ENCODE measurements at places on chromosomes 4 and X. TPM values are rescaled to one million over a fixed set of nuclear protein-coding genes. Genes with fewer than 3 reads are reported as not detected.

DNA sequence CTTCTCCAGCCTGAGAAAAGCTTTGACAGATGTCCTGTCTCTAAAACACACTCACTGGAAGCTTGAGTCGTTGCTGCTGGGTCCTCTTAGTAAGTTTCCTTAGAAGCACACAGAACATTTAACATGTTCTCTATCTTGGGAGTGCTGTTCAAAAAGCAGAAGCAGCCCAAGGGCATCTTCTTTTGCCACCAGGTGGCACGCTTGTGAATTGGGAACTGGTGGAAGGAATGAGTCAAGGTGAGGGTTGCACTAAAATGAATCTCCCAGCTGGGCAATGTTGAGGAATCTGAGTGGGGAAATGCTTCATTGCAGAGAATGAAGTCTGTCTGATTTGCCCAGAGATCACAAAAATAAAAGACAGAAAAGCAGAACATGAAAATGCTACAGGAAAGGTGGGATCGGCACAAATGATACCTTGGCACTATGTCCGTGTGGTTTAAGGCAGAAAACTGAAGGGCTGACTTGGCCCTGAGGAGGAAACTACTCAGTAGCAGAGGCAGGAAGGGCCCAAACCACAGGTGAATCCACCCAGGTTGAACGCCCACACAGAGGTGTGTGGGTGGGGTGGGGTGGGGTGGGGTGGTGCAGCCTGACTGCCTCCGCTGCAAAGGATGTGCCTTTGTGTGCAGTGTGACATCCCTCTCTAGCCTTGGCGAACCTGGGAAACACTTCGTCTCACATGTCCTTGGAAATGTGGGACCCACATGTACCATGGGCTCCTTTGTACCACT is 26.0 kb downstream of the KIT start:
- no peak for DNase-seq

DNA sequence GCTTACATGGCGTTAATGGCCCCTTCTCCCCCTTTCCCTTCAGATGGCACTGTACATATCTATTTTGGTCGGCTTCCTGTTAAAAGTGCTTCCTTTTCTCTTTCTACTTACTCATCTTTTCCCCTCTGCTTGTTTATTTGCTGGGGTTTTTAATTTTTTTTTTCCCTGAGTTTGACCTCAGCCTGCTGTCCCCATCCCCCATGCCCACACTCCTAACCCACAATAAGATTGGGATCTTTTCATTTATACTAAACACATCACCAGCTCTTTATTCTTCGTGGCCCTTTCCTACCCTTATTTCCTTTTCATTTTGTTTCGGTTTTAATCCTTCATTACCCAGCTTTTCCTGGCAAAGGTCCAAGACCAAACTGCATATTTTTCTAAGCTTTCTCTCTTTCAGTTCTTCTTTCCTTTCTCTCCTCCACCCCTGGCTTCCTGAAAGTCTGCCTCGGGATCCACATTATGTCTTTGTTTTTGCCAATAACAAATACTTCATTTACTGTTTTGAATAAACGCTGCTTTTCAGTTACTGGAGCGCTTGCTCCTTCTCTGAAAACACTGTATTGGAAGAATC is 152.0 kb upstream of the USP9X start:
- DNase-seq: peak; percentile 50

The GABRB1 gene
- polyA plus RNA-seq: 0.27 TPM

DNA sequence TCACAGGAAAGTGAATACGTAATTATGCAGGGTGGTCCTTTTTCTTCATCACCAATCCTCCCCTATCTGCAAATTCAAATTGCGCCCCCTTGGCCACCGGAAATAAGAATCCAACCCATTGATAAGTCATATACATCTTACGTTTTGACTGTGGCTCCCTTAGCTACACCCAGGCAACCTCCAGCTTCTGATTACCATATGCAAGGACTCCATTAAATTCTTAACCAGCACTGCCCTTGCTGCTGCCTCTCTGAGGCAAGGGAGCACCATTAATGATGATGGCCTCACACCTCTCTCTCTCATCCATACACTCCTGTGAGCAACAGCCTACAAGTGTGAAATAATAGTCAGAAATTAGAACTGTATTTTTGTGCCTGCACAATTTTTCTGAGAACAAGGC is 106.0 kb upstream of the NOCT start:
- no peak for DNase-seq

- DNase-seq: peak; percentile 92
These were observed 15.1 kb downstream of the SLC2A9 start for GRCh38 chr4:10006231-10006600.

GRCh38 chr4:145530662-145531061 is 49.0 kb downstream of the SMAD1 start:
- no peak for DNase-seq

DNA sequence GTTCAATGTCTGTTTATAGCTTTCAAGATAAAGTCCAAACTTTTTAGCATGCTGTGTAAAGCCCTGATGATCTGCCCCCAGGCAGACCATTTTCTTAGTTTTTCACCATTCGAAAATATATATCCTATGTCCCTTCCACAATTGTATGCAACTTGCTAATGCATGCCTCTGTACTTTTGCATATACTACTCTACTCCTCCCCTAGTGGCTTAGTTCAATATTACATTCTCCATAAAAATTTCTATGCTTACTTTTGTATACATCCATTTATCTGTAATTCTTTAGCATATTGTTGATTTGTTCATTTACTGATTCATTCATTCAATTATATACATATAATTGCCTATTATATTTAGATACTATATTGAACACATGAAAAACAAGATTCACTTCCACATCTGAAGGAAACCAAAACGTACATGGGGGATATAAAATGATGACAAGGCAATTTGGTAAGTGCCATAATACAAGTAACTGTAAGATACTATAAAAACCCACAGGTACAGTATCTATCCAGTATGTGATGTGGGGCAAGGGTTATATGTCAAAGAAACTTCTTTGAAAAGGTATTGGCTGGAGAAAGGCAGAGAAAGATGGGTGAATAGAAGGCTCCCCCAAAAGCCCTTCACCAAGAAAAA is 902.5 kb downstream of the FAM133A start:
- DNase-seq: no peak

- peak; percentile 42 for DNase-seq
These were observed 315.6 kb downstream of the GPAT3 start for GRCh38 chr4:83851261-83852084.

- DNase-seq: no peak
These were observed 176.5 kb downstream of the FBXW7 start for GRCh38 chr4:152359208-152360044.

The ALG13 gene
- 59.7 TPM for polyA plus RNA-seq

DNA sequence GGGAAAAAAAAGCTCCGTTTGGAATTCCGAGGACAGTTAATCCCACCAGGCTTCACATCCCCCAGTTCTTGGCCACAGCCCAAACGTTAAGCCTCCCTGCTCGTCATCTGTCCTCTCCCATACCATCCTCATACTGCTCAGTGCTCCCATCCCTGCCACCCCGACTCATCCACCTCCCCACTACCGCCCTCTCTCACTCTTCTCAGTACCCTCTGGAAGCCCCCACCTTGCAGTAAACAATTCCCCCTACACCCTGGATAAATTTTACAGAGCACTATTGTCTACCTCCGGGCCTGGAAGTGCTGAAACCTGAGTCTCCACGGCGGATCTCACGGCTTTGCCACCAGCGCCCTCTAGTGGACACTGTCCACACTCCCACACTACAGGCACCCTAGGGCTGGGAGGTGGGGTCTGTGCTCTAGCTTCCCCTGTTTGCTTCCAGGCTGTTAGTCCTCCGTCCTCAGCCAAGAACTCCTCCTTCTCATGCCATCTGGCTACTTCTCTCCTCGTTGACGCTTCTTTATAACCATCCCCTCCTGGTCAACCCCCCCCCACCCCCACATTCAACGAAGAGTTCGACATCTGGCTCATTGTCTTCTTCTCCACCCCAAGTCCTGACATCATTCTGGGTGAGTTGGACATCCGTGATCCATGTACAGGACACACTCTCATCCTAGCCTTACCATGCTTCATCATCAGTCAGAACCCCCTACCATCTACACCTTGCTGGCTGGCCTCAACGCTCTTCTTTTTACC is 54.5 kb downstream of the RTL9 start:
- DNase-seq: peak; percentile 60

DNA sequence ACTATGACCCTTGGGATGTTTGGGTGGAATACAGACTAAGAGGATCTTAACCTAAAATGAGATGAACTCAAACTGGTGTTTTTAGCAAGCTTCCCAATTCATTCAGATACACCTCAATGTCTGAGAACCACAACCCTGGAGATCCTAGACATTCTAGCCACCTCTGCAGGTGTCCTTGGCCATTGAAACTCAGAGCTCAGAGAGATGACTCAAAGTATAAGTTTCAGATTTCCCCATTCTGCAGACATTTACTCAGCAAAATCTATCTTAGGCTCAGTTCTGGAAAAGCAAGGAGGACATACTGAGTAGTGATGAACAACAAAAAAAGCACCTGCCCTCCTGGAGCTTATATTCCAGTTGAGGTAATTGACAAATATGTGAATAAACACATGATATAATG is 47.8 kb downstream of the COMMD8 start:
- no peak for DNase-seq

- peak; percentile 88 for DNase-seq
These were observed 52.2 kb downstream of the NALF2 start for GRCh38 chrX:69556060-69557011.

DNA sequence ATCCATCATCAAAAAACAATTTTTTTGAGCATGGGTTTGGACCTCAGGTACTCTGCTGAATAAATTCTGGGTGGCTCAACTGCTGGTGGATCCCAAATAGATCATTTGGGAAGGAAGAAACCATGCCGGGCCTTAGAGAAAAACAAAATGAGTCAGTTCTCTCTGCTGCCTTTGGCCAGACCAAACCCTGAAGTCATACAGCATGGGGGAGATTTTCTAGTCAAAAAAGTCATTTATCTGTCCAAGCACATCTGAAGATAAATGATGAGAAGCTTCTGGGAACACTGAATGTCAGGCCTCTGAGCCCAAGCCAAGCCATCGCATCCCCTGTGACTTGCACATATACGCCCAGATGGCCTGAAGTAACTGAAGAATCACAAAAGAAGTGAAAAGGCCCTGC is 261.4 kb downstream of the DHX15 start:
- no peak for DNase-seq

DNA sequence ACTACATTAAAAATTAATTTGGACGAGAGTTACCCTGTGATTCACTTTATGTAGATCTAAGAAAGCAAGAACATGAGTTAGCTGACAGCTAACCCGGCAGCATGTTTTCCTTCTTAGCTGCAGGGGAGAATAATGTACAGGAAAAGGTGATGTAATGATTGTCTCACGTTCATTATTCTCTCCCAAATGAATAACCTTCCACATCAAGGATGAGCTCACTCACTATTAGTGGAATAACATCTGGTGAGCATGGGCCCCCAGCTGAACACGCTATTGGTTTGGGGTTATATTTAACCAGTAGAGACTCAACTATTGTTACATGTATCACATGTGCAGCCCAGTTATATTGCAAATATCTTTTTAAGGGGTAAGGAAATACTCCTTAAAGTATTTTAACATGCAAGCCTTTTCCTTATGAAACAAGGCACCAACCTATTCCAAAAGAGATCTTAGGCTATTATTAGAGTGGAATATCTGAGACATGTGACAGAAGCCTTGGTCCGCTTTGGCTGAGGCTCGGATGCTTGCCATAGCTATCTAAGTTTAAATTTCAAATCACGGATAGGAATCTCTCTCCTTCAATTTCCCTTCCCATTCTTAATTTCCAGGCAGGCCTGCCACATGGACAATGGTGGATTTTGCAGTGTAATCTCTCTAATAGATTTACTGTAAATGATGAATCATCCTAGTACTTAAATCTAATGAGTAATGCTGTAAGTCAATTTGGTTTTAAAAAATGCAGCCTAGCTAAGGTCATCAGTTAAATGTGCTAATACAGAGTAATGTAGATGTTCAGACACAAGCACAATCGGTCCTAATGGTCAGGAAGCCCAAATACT is 99.0 kb upstream of the OTUD4 start:
- peak; percentile 14 for DNase-seq

The SMIM10 gene
- 2.8 TPM for polyA plus RNA-seq

GRCh38 chr4:161364681-161365080 is 799.1 kb downstream of the FSTL5 start:
- no peak for DNase-seq

The TIMM8A gene
- polyA plus RNA-seq: 21.5 TPM

The RHOXF2B gene
- polyA plus RNA-seq: 0.07 TPM

GRCh38 chr4:137651128-137651527 is 118.8 kb upstream of the PCDH18 start:
- no peak for DNase-seq

- no peak for DNase-seq
These were observed 41.8 kb downstream of the HTRA3 start for GRCh38 chr4:8311101-8312068.

Measured in large intestine (tissue), 12 donors.